Natural killer cell (primary cell): ENCODE measurements at places on chromosomes 2 and 18. TPM values are rescaled to one million over a fixed set of nuclear protein-coding genes. Genes with fewer than 3 reads are reported as not detected.

DNA sequence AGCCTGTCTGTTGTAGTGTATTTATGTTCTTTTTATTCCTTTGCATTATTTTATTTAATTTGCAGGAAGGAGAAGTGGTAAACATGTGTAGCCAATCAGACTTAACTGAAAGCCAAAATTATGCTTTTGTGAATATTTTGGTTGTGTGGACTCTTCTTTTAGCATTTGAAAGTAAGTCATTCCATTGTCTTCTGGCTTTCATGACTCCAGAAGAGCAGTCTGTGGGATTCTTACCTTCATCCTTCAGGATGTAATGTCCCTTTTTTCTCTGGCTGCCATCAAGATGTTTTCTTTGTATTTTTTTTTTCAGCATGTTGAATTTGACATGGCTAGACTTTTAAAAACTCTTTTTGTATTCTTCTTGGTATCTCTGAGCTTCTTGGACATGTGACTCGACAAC is 895.2 kb upstream of the ZEB2 start:
- no peak for DNase-seq

DNA sequence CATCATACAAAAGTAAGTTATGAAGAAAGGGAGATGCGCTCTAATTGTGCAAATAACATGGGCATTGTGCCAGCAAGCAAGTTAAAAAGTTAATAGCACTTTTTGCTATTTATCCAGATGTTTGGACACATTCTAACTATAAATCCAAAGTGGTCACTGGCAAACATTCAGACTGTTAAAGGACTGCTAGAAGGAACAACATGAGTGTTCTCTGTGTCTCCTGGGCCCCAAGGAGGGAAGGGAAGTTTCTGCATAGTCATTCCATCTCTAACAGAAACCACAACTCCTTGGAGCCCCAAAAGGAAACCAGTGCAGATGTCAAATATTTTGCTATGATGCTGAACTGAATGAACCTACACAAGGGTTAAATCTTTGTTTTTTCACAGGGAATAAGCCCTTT is 213.3 kb upstream of the HNRNPA3 start:
- no peak for DNase-seq

- DNase-seq: no peak
Measured at GRCh38 chr2:41928526-41928925, 119.3 kb upstream of the PKDCC start.

GRCh38 chr18:69981948-69982347 is 34.3 kb upstream of the CD226 start:
- no peak for DNase-seq

Gene ACTG2
- total RNA-seq: not detected

- no peak for DNase-seq
Measured at GRCh38 chr18:58755304-58756010, 84.2 kb downstream of the MALT1 start.

GRCh38 chr2:95050385-95051300 is 25.1 kb downstream of the MAL start:
- DNase-seq: no peak

- DNase-seq: no peak
Measured at GRCh38 chr2:138818556-138818955, 38.4 kb upstream of the NXPH2 start.

DNA sequence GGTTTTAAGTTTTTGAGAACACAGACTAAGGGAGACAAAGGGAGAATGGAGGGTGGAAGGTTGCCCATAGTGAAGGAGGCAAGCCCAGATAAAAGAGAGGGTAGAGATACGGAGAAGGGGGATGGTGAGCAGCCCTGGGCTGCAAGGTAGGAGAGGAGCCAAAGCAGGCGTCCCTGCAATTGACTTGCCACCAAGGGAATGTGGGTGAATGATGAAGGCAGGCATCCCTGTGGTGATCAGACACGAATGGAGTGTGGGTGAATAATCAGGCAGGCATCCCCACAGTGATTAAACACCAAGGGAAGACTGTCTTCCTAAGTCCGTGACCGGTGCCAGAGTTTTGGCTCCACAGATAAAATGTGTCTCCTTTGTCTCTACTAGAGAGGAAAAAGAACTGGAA is 16.5 kb upstream of the ALPK2 start:
- DNase-seq: no peak

DNA sequence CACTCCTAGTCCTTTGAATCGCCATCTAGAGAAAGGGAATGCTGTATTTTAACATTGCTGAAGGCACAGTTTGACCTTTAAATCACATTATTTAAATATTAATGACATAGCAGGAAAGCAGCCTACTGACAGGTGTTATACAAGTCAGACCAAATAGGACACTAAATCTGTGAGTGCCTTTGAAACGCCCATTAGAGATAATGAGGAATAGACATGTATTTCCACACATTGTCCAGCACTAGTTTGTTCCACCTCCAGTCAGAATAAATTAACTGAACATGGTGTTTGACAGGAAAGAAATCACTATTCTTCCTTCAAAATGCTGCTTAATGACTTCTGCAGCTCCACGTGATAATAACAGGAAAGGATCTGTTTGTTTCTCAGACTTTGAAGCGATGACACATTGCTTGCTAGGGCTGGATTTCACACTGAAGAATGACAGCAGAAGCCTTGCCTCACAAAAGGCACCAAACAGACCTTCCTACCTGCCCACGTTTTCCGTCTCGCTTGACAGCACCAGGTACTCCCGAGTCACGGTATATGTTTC is 90.5 kb upstream of the DDX18 start:
- no peak for DNase-seq

Gene SULT1C2
- total RNA-seq: not detected

GRCh38 chr2:154238252-154238651 is 366.5 kb downstream of the GALNT13 start:
- no peak for DNase-seq

- no peak for DNase-seq
Measured at GRCh38 chr2:235430366-235431083, 63.3 kb upstream of the AGAP1 start.

Gene LPIN2
- total RNA-seq: 32.9 TPM

Gene DPYSL5
- total RNA-seq: not detected

- no peak for DNase-seq
Measured at GRCh38 chr2:157260533-157261198, 3.2 kb downstream of the GALNT5 start.

GRCh38 chr18:51865538-51865937 is 474.5 kb upstream of the DCC start:
- DNase-seq: no peak
